ENCODE measurements at places on chromosomes 12 and 14.

DNA sequence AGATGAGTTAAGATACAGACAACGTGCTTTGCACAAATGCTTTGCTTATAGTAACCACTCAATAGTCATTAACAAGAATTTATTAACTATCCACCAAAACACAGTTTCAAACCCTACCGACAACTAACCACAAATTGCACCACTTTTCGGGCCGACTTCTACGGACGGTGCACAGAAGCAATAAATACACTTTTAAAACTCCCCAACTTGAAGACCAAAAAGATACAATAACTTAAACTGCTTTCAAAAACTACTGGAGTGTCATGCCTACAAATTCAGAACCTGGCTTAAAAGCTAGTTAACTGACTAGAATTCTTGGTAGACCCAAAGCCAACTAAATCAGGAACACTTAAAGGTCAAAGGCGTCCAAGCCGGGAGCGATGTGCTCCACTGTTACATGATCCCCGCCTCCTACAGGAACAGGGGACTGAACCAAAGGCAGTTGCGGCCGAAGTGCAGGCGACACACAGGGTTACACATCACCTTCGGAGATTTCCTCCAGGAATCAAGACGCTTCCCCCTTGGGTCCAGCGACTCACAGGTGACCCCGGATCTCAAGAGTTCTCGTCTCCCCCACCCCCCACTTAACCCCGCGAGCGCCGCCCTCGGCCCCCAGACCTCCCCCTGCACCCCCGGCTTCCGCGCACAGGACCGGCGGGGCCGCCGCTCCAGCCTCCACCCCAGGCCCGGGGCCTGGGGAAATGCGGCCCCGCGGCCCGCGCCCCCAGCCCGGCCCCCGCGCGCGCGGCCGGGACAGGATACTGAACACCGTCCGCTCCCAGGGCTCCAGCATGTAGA, 507 bp downstream of the SPTSSA start:
- DNase-seq, result no peak

GRCh38 chr12:32467959-32468863, 68.9 kb downstream of the FGD4 start:
- no peak for DNase-seq

DNA sequence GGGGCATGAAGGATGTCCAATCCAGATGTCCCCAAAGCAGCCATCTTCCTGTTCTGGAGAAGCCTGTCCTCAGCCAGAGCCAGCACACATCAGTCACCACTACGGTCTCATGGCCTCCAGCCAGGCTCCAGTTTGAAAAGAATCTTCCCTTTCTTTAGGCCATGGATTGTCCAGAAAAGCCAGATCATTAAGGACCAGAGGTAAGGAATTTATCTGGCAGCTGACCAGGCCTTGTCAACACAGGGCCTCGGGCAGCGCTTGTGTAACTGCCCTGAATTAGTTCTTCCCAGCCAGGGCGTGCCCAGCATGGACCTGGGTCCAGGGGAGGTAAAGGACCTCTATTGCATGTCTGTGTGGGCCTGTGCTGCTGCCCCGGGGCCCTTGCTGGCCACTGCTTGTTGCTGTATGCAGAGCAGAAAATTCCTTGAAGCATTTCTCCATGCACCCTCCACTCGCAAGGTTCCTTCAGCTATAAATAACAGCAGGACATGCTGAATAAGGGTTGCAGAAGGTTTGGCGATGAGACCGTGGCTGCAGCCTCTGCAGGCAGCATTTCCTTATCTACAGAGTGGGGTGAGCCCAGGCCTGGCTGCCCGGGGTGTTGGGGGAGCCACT, 21.7 kb upstream of the VPS37B start:
- peak; percentile 55 for DNase-seq

- no peak for DNase-seq
These were observed 786.8 kb downstream of the TMTC2 start for GRCh38 chr12:83473408-83474095.

DNA sequence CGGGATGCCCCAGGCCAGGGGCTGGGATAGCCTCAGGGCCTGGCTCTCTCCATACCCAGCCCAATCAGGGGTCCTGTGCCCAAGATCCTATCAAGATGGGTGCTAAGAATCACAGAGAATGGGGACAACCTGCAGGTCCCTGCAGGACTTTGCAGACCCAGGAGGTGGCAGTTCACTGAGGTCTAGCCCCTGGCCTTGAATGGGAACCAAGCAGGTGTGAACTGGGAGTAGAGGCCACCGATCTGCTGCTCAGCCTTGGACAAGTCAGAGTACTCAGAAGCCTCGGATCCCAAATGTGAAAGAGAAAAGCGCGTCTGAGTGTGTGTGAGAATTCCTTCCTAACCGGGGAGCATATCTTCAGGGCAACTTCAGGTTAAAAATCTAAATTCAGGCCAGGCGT, 76.2 kb downstream of the ARL6IP4 start:
- DNase-seq, result no peak

DNA sequence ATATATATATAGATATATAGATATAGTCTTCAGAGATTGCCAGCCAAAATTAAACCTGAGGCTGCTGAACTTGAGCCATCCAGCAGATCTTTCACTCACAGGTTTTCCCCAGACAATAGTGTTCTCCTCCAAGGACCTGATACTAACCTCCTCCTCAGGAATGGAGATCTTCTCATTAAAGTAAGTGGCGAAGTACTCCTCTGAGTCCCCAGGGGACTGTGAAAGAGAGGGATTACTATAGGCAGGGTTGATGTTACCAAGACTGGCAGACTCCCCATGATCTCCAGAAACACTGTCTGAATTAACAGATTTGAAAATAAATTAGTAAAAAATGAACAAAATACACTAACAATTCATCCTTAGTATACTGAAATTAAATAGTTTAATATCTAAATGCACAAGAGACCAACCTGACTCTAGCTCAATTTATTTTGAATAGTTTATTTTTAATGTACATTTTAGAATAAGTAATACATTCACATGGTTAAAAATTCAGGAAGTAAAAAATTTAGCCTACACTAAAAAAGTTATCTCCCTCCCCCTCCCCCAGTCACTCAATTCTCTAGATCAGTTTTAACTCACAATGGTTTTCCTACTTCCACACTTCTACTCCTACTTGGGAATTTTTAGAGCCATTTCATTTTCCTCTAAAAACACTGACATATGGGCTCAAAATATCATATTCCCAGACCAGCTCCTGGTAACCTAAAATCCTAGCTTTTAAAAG, 17.7 kb downstream of the SLC11A2 start:
- no peak for DNase-seq

DNA sequence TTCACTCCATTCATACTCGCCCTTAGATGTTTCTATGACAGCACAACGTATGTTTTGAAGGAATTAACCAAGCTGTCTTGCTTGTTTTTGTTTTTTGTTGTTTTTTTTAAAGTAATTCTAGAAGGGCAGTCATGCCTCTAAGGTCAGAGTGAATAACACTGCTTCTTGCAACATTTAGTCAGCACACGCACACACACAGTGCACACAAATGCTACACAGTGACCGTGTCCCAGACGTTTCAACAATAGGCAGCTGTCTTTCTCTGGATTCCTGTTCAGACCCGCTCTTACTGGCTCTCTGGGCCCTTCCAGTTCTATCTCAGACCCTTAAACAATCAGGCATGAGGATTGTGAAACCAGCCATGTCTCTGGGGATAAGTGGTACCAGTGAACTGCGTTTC, 351.0 kb upstream of the FKBP4 start:
- no peak for DNase-seq

DNA sequence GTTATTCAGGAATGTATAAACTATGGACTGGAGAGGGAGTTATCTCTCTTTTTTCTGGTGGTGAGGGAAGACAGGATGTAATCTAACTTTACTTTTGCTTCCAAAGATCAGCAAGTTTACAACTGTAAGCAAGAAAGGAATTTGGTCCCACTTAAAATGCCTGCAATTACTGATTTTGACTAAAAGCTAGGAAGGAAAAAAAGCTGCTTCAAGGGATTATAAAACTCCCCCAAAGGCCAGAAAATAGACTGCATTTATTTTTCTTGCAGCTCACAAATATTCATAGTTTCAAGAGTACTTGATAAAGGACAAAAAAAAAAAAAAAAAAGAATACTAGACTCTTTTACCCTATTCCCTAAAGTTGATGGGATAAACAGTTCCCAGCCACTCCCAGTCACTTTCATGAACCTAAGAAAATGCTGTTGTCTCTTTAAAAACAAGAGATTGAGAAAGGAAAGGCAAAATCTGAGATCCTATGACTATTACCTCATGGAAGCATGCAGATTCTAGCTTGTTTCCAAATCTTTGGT, 128.7 kb upstream of the BMP4 start:
- no peak for DNase-seq

DNA sequence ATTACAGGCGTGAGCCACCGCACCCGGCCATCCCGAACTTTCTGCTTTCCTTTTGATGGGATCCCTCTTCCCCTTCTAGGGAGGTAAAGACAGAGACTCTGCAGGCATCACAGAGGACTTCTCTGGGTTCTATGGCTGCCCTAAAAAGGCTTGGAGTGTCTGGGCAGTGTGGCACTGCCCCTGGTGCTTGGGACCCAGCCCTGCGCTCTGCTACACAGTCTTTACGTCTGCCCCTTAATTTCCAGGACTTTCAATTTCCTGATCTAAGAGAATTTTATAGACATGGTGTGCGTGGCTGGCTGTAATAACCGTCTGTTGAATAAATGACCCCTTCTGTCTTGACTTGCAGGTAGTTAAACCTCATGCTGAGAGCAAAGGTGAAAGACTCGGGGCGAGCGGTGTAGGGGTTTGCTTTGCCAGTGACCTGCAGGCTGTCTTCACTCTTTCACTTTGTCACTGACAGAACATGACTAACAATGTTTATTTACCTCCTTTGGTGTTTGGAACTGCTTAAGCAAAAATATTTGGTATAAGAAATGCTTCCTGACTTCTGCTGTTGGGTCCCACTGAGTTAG, 110.9 kb upstream of the MAP1LC3B2 start:
- no peak for DNase-seq

DNA sequence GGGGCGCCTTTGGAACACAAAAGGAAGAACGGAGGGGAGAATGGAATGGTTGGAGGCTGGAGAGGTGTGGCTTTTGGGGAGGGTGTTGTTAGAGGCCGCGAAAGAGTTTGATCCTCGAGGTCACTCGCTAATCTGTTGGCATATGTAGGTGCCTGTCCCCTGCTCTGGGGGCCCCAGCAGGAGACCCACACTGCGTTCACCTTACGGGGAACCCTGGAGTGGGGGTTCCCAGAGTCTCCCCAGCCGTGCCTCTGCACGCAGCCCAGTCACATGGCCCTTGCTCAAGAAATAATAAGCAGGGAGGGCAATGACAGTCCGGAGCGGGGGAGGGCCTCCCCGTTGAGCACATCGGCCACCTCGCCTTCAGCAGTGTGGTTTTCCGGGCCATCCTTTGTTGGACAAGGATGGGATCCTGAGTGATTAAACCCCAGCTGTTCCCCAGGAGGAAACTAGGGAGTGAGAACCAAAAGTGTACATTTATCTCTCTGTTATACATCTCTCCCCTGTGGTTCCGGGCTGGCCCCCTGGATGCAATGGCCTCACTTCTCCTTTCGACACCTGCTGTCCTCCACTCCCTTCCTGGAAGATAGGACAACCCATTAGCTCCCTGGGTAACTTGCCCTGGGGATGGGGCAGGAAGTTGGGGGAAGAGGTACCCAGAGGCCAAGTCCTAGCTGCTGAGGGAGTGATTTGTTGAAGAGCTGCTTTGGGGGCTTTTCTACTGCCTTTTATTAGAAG, 1.3 kb downstream of the PLEKHG3 start:
- DNase-seq, result no peak

GRCh38 chr12:124734224-124734788, 129.4 kb downstream of the SCARB1 start:
- no peak for DNase-seq

DNA sequence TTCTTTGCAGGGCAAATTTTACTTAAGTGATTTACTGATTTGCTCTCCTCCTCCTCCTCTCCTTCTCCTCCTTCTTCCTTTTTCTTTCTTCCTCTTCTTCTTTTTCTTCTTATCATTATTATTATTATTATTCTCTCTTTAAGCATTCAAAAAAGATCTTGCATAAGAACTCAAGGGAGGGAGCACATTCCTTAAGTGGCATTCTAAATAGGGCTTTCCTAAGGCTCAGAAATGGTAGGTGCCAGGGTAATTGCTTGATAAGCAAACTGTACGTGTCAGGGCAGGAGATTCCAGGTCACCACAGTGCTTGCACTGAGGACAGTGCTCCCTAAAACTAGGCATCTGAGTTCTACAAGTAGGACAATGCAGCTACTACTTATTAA, 92.4 kb downstream of the SPTSSA start:
- DNase-seq, result no peak

DNA sequence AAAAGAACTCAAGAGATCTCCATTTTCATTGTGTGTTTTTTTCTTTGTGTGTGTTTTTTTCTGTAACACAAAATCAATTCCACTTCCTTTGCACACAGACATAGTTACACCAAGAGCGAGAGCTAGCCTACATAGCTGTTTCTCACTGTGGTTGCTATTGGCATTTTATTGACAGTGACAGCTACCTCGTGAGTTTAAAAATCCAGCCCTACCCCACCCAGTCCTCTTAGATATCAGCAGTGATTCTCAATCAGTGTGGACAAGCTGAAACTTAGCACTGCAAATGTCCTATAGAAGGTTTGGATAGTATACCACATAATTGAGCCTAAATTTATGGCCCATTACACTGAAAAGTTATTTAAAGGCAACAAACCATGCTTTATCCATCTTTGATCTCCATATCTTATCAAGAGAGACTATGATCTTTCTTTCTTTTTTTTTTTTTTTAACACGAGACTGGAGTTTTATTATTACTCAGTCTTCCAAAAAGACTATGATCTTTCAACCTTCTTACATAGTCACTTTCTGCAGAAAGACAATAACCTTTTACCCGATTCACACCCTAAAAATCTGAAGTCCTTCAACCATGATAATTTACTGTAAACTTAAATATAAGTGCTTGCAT, 46.8 kb downstream of the ATP2B1 start:
- no peak for DNase-seq

- DNase-seq, result peak; percentile 64
These were observed at the start of gene NID2 for GRCh38 chr14:52068615-52069306. TSS of gene NID2 (minus strand) at chr14:52069059. CDS start at chr14:52068994, 65 bp downstream.

GRCh38 chr12:101773650-101774162, 34.4 kb upstream of the SYCP3 start:
- no peak for DNase-seq

DNA sequence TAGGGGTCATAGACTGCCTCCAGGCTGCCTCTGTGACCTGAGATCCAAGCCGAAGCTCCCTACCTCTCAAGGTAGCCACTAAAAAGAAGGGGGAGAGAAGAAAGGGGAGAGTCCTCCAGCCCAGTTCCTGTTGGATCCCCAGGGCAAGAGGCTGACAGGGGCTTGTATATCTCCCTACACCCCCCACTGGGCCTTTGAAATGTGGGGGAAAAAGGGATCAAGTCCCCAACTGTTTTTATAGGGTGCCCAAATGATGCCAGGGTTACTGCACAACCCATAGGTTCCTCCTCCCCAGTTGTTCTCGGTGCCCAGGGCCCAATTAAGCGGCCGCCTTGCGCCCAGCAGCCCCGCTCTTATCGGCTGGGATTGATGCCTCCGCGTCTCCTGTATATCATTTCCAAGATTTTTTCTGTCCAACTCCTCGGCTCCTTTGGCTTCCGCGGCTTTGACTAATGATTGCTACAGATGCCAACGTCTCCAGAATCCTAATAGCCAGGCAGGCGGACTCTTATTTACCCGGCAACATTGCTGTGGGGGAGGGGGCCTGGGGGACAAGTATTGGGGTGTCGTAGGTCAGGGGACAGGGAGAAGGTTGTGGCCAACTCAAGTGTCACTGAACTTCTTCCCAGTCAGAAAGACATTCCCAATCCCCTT, 7.6 kb upstream of the HOXC4 start:
- DNase-seq, result no peak
